ENCODE measurements at places on chromosomes 4 and X.

DNA sequence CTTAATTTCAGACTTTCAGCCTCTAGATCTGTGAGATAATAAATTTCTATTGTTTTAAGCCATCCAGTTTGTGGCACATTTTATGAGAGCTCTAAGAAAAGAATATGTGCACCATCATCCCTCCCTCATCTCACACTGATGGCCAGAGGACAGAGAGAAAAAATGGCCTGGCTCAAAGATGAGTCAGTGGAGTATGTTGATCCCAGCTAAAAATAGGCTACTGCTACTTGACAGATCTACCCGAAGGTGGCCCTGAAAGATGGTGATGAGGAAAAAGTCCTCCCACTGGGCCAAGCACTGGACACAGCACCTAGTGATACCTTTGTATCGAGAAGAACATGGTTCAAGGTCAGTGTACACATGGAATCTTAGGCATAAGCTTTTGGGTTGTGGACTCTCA is 38.2 kb upstream of the DCTD start:
- DNase-seq = no peak

DNA sequence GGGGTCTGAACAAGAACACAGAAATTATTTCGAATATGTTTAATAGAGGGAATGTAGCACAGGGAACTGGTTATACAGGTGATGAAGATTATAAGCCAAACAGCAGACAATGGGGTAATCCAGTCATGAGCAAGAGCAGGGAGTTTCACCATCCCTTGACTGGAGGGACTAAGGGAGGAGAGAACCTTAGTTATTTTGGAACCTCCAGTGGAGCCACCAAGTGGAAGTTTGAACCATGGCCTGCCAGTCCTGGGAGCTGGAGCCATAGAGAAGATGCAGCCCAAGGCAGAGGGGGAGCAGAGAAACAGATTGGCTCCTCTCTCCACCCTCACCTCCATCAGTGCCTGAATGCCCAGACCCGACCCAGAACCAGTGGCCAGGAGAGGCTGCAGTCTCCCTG is 264.6 kb upstream of the RASGEF1B start:
- no peak for DNase-seq

GRCh38 chr4:70874268-70875156 is 27.7 kb upstream of the MOB1B start:
- no peak for DNase-seq

DNA sequence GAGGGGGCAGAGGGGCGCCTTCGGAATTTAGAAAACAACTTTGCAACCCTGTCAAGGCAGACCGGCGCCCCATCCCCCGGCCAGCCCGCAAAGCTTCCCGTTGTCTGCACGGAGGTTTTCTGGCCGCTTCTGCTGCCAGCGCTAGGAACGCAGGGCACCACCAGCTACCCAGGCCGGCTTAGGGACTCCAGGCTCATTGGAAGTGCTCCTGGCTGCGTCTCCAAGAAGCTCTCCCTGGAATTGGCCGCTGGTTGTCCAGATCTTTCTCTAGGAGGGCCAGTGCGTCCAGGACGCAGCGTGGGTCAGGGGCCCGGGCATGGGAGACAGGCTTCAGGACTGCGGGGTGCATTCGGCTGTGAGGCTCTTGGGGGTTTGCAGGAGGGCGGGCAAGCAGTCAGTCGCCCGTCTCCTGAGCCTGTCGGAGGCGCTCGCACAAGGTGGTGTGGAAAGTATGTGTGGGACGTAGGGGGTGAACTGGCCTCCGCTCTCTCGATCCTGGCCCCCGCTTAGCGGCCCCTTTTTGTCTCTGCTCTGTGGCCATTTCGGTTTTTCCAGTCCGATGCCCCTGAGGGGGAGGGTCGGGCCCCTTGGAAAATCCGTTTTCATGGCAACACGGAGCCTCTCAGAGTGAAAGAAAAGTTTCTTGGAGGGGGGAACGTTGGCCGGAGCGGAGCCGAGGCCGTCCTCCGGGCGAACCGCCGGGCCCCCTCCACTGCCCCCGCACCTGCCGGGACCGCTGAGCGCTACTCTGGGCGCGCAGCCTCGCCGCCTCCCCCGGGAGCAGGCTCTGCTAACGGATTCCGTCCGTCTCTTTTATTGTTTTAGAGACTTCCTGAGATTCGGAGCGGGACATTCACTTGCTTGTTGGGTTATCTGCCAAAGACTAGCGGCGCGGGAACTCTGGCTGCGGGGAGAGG is 810 bp upstream of the SOX3 start:
- DNase-seq = no peak

DNA sequence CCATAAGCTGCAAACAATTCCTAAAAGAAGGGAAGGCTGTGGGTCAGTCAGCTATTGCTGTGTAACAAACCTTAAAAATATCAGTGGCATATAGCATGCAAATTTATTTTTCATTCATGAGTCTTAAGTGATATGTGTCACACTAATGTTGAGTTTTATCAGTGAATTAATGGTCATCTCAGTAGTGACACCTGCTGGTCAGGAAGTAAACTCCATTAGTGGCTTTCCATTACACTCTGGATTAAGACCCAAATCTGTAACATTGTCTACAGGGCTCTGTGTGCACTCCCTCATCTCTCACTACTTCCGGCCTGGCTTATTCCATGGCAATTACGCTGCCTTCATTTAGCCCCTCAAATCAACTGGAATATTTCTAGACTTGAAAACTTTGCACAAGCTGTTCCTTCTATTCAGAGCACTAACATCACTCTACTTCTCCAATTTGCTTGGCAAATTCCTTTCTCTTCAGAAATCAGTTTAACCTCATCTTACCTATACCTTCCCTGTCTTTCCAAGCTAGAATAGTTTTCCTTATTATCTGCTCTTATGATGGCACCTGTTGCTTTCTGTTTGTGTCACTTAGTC is 217.3 kb upstream of the TAPT1 start:
- no peak for DNase-seq

GRCh38 chr4:70687392-70687791 is 940 bp upstream of the UTP3 start:
- DNase-seq = no peak

- DNase-seq = no peak
These were observed 9.0 kb upstream of the PROM1 start for GRCh38 chr4:16092682-16093319.

GRCh38 chr4:42676066-42676951 is 19.4 kb upstream of the ATP8A1 start:
- no peak for DNase-seq

DNA sequence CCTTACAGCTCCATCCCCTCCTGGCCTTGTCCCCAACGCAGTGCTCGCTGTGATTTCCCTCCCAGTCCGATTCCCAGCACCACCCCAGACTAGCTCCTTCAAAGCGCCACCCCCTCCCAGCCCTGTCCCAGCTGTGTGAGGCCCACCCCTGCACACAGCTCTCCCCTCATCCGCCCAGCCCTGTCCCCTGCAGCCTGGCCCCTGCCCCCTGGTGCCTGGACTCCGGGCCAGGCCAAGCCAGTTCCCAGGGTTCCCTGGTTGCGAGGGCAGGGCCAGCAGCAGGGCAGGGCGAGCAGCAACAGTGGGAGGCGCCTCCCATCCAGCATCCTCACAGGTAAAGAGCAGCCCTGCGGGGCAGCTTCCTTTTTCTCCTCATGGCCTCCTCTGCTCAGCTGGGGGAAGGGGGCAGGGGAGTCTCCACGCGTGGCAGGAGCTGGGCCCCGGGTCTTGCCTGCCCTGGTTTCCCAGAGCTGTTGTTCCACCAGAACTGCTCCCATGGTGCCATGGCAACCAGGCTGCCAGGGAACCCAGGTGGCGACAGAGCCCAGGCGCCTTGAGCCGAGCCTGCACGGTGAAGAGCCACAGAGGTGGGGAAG is 24.8 kb downstream of the IQSEC2 start:
- DNase-seq = no peak

DNA sequence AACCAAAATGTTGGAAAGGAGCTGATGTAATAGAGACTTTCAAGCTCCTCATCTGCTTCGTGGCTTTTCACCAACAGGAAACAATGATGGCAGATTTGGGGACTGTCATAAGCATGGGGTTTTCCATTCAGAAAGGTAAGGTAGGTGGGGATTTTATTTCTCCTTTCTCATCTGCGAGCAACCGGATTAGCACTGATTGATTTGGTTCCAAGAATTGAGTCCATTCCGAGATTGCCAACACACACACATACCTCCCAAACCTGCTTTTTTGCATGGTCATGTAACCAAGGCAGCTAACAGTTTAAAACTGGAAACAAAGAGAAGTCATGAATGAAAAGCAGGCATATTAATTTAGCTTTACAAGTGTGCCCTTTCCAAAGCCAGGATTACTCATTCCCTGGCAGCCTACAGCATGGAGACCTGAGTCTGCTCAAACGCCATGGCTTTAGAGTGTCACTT is 63.0 kb upstream of the LNX1 start:
- DNase-seq = no peak

DNA sequence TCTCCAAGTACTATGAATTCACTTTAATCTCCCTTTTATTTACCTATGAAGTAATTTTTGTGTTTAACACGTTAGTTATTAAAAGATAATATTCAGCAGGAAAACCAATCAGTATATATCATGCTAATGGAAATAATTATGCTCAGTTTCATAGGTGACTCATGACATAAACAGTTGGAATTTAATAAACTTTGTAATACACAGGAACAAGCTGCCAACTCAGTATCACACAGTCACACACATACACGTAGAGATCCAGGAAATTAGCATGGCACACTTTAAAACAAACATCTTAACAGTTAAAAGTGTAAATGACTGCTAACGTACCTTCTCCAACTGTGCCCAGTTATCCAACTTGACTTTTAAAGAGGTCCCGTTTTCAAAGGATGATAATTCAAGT is 2.3 kb downstream of the SPATA4 start:
- DNase-seq = no peak

DNA sequence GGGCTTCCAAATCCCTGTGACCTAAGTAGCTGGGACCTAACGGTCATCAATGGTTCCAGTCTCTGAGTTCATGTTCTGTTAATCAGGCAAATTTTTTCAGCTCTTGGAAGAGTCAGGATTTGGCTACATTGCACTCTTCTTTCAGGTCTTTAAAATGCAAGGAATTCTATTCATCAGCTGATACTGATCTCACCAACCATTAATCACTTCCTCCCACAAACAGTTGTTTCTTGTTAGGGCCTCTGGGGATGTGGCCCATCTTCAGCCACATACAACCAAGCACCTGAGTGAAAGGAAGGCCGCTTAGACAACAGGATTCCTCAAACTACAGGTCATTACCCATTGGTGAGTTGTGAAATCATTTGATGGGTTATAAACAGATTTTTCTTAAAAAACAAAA is 71.7 kb downstream of the FANCB start:
- no peak for DNase-seq

DNA sequence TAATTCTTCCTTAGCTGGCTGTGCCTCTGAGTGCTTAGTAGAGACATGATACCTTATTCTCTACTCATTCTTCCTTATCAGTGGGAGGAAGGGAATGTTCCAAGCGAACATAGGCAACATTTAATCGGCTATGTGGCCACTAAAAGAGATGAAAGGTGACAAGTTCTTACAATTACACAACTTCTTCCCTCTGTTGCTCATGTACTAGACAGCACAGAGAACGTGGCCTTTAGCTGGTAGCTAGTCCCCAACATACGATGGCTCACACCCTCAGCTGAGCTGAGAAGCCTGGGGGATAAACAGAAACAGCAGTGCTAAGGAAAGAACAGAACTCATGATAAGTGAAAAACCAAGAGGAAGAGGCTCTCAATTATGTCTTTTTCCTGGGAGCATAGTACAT is 52.2 kb downstream of the APOO start:
- DNase-seq = no peak

DNA sequence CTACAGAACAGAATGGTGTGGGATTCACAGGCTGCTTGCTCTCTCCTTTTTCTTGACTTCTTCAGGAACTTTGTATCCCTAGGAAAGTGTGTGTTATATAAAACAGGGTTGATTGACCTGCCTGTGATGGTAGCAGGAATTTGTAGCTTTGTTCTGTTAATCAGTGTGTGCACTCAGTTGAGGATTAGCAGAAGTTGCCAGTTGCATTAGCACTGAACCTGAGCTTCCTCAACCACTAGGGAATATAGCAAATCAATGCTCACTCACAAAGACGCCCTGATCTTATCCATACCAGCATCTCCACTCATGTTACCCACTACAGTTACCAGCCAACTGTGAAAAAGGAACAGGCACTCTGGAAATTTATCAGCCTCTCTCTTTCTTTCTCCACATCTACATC is 319.1 kb upstream of the EMCN start:
- no peak for DNase-seq

DNA sequence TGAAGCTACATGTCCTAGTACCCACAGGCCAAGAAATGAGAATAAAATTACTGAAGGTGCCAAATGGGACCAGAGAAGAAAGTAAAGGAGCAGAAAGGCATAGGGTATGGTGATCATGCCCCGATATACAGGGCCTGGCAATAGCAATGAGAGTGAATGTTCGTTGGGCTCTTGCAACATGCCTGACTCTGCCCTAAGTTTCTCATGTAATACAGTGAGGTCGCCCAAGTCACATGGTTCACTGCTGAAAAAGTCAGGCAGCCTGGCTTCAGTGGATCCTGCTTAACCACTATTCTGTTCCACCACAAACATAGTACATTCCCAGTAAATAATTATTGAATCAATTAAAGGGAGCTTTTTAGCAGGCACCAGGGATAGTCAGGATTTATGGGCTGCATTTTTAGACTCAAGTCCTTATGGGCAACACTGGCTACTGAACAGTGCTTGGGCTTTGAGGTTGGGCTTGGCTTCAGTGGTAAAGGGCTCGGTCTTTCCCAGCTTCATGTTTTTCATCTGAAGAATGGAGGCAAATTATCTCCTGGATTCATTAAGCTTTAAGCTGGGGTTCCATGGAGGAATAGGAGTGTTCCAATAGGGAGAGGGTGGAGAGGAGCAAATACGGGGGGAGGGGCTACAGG is 67.1 kb upstream of the ZNF518B start:
- DNase-seq = no peak

DNA sequence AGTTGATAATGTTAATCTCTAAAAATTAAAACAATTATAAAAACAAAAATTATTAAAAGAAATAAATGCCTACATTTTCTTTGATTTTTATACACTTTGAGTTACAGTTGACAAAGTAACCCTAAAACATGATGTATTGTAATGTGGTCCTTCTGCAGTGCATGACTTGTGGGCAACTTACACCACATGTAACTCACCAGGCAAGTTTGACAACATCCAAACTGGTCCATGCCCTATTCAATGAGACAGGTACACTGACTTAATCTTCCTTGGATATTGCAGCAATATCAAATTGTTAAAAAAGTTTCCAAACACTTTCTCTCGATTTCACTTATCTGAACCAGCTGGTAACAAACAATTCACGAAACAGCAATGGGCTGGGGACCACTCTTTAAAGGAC is 81.5 kb downstream of the FTHL17 start:
- DNase-seq = no peak

DNA sequence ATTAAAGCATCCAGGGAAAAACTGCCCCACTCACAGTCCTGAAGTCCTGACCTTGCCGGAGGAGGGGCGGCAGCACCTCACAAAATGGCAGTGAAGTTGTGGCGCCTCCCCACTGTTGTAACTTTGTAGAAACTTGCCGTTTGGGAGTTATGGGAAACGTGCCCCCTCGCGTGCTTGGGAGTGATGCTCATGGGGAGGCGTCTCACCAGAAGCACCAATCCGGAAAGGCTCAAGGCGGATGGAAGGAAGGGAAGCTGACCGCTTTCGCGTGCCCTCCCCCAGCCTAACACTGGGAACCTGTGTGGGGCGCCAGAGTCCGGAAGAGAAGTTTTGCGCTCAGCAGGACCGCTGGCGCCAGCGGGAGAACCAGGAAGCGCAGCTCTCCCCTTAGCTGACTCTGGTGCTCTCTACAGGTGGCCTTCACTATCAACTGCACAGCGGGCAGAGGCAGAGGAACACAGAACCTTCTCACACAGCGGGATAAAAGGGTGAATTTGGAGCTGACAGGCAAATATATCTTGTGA is at the start of the genes CT45A10 and SAGE1:
Gene CT45A10, minus strand, starts transcription at position 151 of the 524 bp plus-strand sequence. CDS start 8,100 bp downstream, outside the sequence.
Gene SAGE1, plus strand, starts transcription at position 423 of the 524 bp plus-strand sequence. CDS start 2,527 bp downstream, outside the sequence.
- DNase-seq = no peak
